Ureter (tissue), 1 donor: ENCODE measurements at places on chromosomes 5 and 9. TPM values are rescaled to one million over a fixed set of nuclear protein-coding genes. Genes with fewer than 3 reads are reported as not detected.
A peak's percentile ranks its signal among the peaks of the same experiment; 100 is the strongest.

DNA sequence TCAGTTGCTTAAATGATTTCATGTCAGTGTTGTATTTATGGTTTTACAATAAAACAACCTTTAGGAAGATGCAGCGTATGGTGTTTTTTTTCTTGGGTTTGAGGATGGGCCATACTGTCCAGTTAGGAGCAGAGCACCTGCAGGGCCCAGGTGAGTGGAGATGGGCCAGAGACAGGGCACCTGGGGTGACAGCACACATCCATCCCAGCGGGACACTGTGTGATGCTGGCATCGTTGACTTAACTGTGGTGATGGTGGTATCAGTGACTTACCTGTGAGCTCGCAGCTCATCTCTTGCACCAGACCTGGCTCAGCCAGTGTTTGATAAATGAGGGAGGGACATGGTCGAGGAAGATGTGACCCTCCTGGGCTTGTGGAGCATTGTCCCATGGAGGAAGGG is 21.6 kb downstream of the AMBP start:
- DNase-seq, result no peak

DNA sequence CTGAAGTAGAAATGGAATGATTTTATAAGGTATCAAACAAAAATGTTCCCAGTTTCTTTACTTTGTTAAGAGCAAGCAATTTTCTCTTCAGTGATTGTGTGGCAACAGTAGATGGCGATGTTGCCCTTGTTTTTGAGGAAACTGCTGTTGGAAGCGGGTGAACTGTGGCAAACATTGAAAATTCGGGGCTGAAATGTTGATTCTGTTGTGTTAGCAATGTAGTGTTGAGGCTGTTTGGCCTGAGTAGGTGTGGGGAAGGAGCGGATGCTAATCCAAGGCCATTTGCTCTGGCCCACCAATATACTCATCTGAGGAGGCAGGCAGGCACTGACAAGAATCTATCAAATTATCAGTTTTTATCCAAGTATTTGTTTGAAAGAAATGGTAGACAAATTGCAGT is 129.8 kb downstream of the SLC12A2 start:
- peak; percentile 62 for DNase-seq

DNA sequence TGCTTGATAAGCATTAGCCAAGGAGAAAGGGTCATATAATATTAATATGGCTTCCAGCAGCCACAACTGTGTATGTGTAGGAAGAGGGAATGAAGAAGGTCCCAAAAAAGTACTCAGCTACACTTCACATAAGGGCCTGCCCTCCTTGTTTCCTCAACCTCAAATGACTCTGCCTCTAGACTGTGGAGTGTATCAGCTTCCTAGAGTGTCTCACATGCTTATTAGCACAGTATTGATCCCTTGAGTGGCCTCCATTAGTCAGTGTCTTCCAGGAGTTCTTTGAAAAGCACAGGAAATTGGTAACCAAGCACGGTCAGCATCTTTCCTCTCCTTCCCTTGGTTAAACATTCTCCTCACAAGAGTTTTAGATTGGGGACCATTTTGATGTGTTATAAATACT is 190.4 kb upstream of the ATP10B start:
- no peak for DNase-seq

- DNase-seq, result no peak
Observed at GRCh38 chr9:94612071-94612470, 18.4 kb upstream of the FBP2 start.

GRCh38 chr5:139193928-139194327 is 4.2 kb downstream of the SIL1 start:
- DNase-seq, result no peak

- no peak for DNase-seq
Observed at GRCh38 chr9:94553029-94553938, 1.6 kb upstream of the PCAT7 start.

The OR1Q1 gene
- total RNA-seq, result not detected

DNA sequence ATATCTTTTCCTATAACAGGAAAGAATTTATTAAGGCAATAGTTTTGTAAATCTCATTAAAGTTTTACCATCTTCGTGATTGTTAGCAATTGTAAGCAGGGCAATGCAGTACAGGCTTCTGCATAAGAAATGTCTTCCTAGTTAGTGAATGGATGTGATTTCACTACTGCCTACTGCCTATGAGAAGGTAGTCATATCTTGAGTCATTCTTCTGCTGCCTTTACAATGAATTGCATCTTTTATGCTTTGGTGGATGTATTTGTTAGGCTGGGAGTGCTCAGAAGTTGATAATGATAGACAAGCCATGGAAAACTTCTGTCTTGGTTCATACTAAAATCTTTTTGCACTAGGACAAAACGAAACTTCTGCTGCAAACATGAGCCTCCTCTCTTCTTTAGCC is 128.0 kb downstream of the ADAMTSL1 start:
- DNase-seq, result no peak

The MAT2B gene
- total RNA-seq, result 53.5 TPM

The ITGA1 gene
- 170 TPM for total RNA-seq

The AGPAT2 gene
- 52.2 TPM for total RNA-seq

DNA sequence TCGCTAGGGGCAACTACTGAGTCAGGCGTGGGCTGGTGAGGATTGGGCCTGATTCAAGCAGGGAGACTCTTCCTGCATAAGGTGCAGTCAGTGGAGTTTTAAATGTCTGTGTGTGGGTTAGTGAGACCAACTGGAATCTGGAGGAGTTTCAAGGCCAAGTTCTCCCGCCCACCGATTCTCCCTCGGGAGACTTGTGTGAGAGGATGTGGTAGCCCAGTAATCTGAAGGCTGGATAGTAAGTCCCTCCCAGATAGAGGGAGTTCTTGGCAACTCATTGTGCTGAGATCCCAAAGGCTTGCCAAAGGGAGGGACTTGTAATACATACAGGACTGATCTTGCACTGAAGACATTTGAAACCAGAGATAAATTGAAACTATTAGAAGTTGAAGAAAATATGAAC is 51.8 kb downstream of the WDR36 start:
- peak; percentile 49 for DNase-seq

- no peak for DNase-seq
Observed at GRCh38 chr9:82299870-82300269, 311.3 kb downstream of the SPATA31D1 start.

The TNFSF8 gene
- total RNA-seq, result 1.5 TPM

GRCh38 chr5:151469992-151470391 is 22.6 kb downstream of the SLC36A1 start:
- DNase-seq, result no peak

DNA sequence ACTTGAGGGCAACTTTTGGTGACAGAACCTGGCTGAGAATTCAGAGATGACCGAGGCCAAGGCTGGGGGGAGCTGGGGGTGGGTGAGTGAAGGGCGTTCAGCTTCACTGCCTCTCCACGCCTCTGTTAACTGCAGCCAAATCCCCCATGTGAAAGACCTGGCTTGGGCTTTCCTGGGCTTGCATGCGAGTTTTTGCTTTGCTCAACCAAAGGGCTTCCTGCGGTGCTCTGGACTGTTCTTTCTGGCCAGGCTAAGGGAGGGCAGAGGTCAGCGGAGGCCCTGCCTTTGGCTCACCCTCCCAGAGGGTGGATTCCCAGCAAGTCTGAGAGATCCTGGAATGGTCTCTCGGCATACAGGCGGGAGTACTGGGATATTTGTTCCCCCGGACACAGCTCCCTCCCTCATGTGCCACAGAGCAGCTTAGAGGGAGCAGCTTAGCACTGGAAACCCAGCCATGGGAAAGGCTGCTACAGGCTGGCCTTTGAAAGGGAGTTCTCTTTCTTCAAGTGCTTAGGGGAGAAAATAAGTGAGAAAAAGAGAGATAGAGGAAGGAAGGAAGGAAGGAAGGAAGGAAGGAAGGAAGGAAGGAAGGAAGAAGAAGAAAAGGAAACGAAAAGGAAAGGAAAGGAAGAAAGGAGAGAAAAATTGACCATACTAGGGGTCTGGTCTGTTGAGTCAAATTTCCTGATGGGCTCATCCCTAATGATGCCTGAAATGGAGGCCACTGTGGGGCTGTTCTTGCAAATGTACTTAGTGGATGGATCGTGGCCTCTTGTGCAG is 158.8 kb downstream of the FGF18 start:
- peak; percentile 54 for DNase-seq

DNA sequence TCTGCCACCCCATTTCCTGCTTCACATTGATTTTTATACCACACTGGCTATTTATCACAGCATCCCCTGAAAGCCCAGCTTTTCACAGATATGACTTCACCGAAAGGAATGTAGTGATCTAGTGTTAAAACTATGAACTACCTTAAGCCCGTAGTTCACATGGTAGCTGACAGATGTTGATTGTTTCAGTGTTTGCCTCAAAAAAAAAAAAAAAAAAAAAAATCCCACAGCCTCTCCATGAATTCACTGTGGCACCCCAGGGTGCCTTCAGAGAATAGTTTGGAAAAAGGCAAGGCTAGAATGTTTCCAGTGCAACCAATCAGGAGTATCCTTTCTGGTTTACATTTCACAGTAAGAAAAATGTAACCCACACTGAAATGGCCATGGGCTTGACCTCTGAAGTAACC is 37.1 kb downstream of the GLIS3 start:
- DNase-seq, result no peak

- DNase-seq, result peak; percentile 65
Observed at GRCh38 chr9:86353655-86354010, 577 bp downstream of the TUT7 start.

The PITX1 gene
- total RNA-seq, result 20.6 TPM

DNA sequence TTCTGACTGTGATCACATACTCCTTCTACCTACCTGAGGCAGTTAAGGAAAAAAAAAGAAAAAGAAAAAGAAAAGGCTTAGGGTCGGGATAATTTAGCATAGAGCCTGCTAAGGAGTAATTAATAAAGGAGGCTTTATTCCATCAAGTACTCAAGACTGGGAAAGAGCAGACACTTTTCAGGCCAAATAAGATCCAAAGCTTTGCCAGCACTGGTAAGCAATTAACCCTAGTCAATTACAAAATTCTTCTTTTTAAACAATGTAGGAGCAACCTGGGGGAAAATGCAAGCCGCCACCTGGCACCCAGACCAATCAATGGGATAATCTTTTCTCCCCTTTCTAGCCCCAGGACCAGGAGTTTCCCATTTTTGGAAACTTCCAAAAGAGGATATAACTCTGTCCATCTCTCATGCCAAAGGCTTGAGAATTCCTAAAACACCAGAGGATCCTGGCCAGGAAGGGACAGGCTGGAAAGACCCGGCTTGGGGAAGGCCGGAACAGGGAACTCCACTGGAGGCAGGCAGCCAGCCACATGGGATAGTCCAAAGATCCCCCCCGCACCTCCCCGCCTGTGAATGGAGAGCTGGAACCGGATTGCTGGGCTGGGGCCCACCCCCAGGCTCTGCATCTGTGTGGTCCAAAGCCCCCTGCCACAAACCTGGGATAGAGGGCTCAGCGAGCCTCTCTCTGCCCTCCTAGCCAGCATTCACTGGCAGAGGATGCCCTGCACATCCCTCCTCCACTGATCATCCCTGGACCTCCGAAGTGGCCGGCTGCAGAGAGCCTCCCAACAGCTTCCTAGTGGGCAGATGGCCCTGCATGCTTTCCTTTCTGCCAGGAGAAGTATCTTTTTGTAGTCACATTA is 117.8 kb downstream of the ZNF354C start:
- no peak for DNase-seq

GRCh38 chr5:134568337-134568700 is 42.8 kb downstream of the JADE2 start:
- DNase-seq, result no peak

The MACROH2A1 gene
- 248 TPM for total RNA-seq

DNA sequence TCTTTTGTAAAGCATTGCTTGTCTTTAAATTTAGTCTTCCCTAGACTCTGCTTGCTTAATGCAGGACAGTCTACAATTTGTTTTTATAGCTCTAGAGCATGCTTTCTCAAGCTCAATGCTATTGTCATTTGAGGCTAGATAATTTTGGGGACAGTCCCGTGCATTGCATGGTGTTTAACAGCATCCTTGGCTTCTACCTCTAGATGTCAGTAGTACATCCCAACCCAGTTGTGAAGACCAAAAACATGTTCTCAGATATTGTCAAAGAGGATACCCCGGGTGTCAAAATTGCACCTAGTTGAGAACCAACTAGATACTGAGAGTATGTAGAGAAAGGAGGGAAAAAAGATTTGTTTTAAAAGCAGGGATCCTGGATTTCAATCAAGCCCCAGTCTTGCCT is 277.5 kb downstream of the CEMIP2 start:
- DNase-seq, result no peak

The NEUROG1 gene
- not detected for total RNA-seq

DNA sequence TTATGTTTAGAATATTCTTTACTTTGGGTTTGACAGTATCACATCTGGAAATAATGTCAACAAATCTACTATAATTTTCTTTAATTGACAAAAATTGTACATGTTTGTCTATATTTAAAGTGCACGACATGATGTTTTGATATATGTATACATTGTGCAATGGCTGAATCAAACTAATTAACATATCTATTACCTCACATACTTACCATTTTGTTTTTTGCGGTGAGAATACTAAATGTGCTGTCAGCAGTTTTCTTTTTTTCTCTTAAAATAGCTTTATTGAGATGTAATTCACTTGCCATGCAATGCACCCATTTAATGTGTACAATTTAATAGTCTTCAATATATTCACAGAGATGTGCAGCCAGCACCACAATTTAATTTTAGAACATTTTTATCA is 10.6 kb upstream of the C6 start:
- no peak for DNase-seq

The TMEM174 gene
- not detected for total RNA-seq

DNA sequence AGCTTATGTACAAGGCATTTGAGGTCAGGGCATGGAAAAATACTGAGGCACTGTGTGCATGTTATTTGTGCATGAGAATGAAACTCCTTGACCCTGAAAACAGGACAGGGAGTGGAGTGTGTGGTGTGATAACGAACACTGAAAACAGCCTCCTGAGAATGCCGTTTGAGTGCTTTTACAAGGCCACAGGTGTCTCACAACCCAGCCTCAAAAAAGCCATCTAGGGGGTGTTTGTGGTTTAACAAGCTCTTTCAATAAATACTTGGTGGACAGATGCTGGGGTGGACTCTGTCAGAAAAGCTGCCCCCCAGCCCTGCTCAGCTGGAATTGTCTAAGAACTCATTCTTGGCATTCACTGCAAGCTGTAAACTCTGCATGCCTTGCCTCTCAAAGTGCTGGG is 94.0 kb upstream of the SLC25A48 start:
- peak; percentile 24 for DNase-seq

GRCh38 chr9:115650768-115651167 is 502.8 kb upstream of the PAPPA start:
- DNase-seq, result no peak

DNA sequence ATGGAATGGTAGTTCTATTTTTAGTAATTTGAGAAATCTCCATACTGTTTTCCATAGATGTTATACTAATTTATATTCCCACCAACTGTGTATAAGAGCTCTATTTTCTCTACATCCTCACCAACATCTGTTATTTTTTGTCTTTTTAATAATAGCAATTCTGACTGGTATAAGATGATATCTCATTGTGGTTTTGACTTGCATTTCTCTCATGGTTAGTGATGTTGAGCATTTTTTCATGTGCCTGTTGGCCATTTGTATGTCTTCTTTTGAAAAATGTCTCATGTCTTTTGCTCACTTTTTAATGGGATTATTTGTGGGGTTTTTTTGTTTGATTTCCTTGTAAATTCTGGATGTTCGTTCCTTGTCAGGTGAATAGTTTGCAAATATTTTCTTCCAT is 154.4 kb downstream of the ZSWIM6 start:
- no peak for DNase-seq

- no peak for DNase-seq
Observed at GRCh38 chr5:89015409-89015808, 132.4 kb upstream of the MEF2C start.

GRCh38 chr9:90898228-90898627 is 96.6 kb downstream of the SYK start:
- no peak for DNase-seq
